ENCODE measurements at places on chromosomes 16 and 17.

DNA sequence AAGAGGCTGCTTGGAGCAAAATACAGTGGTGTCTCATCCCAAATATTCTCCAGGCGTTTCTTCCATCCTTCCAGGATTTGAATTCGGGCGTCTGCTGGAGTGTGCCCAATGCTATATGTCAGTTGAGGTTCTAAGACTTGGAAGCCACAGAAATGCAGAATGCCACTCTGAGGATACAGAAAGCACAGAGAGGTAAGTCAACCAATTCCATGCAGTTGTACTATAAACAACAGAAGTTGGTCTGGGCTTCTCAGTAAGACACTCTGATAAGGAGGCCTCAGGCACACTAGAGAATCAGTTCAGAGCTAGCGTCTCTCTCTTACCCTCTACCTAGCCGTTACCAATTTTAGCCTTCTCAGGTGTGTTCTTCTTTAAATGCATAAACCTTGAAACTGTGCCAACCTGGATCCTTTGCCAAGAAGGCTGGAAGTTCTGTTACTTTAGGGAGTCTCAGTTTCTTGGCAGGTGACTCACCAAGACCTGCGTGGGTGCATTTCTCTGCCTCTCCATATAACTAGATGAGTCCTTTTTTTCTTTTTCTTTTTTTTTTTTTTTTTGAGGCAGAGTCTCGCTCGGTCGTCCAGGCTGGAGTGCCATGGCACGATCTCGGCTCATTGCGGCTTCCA is 15.1 kb downstream of the NQO1 start:
- no peak for DNase-seq

- no peak for DNase-seq
Measured at GRCh38 chr17:78737332-78737731, 44.7 kb downstream of the CYTH1 start.

DNA sequence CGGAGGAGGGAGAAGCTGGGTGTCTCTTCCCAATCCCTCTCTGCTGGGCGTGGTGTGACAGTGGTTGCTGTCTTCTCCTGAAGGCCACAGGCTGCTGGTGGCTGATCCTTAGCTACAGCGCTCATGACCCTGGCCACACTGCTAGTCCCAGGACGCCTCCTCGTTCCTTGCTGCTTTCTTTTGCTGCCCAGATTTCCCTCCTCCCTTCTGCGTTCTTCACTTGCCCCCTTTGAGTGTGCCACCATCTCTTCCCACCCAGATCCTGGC is 90.1 kb downstream of the MRC2 start:
- DNase-seq: no peak

- no peak for DNase-seq
Measured at GRCh38 chr16:10362077-10362863, 23.6 kb upstream of the ATF7IP2 start.

All from activated CD8-positive, alpha-beta memory T cell treated with anti-CD3 and anti-CD28 coated beads, Interleukin-2, amount 50 U/mL, for 4 hours (primary cell).